ENCODE measurements at places on chromosomes 2 and 18.

DNA sequence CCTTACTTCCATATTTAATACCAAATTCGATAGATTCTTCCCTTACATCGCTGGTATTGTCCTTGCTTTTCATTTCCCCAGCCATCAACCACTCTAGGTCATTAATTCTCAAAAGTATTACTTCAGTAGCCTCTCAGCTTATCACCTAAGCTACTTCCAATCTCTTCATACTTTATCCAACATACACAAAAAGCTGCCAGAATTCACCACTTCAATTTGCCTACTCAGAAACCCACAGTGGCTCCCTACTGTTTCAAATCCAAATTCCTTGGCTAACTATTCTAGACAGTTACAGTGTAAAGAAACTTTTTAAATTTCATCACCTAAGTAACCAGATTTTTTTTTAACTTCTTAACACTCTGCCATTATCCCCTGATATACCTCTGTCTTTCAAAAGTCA lies 4.7 kb downstream of the SLC25A12 start:
- no peak for DNase-seq

- no peak for DNase-seq
Observed at GRCh38 chr2:197184959-197185586, 125.5 kb downstream of the ANKRD44 start.

DNA sequence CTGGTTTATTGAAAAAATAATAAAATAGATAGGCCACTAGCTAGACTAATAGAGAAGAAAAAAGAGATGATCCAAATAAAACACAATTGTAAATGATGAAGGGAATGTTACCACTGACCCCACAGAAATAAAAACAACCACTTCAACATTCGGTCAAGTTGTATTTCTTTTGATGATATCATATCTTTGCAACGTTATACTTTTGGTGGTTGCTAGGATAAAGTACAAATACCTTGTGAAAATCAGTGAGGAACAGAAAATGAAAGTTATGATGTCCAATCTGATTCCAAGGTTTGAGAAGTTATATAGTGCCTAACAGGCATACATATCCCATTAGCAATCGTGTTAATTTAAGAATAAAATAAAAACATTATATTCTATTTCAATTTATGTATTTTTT lies 6.6 kb upstream of the ASNSD1 start:
- no peak for DNase-seq

GRCh38 chr2:226891780-226892590 lies 56.1 kb downstream of the RHBDD1 start:
- no peak for DNase-seq

DNA sequence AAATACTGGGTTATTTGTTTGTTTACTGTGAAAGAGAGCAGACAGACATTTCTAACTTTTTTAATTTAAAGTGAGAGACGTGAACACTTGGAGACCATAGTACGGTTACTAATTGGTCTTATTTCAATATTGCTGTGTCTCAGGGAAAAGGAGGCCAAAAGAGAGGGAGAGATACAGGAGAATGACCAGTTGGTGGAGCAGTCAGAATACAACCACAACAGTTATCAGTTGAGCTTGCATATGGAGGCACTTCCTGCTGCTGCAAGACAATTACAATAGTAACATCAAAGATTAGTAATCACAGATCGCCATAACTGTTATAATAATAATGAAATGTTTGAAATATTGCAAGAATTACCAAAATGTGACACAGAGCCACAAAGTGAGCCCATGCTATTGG lies 58.2 kb downstream of the TWSG1 start:
- DNase-seq, result no peak

Data from stimulated activated CD8-positive, alpha-beta memory T cell treated with anti-CD3 and anti-CD28 coated beads, Interleukin-4, amount 100 ng/mL, for 1 hour (primary cell).